Activated CD4-positive, alpha-beta T cell treated with anti-CD3 and anti-CD28 coated beads, Interleukin-2, amount 50 U/mL, for 1 hour (primary cell): ENCODE measurements at places on chromosomes 2 and 18.

DNA sequence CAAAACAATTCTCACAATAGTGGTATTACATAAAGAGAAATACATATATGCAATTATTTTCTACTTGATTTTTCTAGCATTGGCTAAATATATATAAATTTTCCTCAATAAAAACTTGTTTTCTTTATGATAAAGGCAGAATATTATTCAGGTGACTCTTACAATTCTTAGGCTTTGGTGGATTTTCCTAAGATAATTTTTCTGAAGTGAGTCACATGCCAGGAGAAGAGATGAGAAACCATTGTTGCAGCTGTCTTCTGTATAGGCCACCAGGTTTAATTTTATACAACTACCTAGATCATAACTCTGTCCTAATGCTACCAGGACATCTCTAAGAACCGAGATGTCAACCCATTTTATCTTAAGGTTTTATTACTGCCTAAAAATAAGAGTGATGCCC lies 552.4 kb upstream of the CDH2 start:
- DNase-seq = no peak

DNA sequence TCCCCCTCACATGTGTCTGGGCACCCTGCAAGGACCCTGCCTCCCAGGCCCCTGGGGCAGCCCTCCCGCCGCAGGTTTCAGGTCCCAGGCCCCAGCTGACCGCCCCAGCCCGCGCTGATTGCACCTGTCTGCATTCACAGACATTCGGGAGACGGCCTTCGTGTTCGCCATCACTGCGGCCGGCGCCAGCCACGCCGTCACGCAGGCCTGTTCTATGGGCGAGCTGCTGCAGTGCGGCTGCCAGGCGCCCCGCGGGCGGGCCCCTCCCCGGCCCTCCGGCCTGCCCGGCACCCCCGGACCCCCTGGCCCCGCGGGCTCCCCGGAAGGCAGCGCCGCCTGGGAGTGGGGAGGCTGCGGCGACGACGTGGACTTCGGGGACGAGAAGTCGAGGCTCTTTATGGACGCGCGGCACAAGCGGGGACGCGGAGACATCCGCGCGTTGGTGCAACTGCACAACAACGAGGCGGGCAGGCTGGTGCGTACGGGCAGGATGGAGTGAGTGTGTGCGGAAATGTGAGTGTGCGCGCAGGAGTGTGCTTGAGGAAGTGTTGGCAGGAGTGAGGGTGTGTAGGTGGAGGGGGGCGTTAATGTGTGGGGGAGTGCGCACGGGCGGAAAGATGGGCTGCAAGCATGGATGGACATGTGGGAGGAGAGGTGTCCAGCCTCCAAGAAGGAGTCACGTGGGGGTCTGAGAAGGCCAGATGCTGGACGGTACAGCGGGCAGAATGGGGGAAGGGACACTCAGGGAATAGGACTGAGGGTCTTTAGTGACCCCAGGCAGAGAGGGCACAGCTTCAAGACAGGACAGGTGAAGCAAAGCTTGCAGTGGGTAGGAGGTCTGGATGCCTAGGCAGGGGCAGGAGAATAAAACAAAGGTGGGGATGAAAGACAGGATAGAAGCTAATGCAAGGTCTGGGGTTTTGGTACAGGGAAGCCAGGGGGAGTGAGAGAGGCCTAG lies 9.0 kb upstream of the WNT10A start:
- DNase-seq = no peak

DNA sequence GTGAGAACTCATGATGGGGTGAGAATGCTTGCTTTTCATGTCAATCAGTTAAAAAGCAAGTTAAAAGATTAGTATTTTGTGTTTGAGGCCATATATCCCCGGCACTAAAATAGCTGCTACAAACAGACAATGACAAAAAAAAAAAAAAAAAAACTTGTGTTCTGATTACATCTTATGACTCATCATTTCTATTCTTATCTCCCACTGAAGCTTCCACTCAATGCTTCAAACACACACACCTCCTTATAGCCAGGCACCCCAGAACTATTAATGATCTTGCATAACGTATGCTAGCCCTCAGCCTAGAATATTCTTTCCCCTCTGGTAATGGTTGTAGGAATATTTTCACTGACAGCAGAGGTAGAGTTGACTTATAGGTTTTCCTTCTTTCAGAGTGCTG lies 778.3 kb downstream of the TRIB2 start:
- no peak for DNase-seq

DNA sequence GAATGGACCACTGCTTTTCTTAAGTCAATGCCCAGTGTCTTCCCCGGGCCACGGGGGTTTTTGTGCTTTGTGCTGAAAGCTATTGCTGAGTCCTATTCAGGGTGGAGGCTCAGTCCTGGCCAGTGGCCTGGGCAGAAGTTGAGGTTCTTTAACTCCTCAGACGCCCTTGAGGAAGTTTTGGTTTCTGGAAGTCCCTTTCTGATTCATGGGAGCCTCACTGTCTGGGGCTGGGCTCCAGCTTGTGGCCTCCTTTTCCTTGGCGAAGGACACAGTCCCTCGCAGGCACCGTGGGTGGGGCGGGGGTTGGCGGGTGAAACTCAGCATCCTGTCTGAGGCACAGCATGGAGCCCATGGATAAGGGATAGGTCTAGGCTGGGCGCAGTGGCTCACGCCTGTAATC lies 465.2 kb upstream of the HS6ST1 start:
- DNase-seq = no peak

- no peak for DNase-seq
These were observed 13.2 kb downstream of the GALR1 start for GRCh38 chr18:77262643-77263465.

GRCh38 chr2:37388074-37388473 lies 43.6 kb downstream of the QPCT start:
- DNase-seq = no peak

DNA sequence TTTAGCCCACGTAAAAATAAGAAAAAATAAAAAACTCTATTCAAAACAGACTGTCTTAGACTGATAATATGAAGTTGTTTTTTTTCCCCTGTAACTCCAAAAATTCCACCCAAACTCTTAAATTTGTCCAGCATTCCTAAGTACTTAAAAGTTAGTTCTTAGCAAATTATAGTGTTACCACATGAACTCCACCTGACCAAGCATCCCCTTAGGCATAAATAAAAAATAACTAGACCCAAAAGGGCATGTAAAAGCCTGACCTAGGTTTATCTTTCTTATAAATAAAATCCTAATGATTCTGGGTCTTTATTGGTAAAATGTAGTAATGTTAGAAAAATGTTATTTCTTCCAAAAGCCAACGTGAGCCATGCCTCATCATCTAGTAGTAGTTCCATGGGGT lies 54.3 kb downstream of the TTC21B start:
- DNase-seq = no peak

DNA sequence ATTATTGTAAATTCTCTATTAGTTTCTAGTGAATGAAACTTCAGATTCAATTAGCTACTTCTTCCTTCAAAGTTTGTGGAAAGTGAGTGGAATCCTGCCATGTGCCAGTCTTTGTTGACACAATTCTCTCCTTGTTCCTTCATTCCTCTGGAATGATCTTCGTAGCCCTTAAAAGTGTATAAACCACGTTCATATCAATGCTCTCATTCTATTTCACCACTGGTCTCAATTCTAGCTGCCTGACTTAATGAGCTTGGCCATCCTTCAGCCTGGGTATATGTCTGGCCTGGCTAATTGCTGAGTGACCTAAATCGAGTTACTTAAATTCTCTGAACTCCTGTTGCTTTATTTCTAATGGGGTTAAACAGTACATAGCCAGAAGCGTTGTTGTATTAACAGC lies 43.5 kb downstream of the INSIG2 start:
- DNase-seq = no peak

GRCh38 chr2:239259603-239260298 lies 141.1 kb downstream of the HDAC4 start:
- DNase-seq = no peak

DNA sequence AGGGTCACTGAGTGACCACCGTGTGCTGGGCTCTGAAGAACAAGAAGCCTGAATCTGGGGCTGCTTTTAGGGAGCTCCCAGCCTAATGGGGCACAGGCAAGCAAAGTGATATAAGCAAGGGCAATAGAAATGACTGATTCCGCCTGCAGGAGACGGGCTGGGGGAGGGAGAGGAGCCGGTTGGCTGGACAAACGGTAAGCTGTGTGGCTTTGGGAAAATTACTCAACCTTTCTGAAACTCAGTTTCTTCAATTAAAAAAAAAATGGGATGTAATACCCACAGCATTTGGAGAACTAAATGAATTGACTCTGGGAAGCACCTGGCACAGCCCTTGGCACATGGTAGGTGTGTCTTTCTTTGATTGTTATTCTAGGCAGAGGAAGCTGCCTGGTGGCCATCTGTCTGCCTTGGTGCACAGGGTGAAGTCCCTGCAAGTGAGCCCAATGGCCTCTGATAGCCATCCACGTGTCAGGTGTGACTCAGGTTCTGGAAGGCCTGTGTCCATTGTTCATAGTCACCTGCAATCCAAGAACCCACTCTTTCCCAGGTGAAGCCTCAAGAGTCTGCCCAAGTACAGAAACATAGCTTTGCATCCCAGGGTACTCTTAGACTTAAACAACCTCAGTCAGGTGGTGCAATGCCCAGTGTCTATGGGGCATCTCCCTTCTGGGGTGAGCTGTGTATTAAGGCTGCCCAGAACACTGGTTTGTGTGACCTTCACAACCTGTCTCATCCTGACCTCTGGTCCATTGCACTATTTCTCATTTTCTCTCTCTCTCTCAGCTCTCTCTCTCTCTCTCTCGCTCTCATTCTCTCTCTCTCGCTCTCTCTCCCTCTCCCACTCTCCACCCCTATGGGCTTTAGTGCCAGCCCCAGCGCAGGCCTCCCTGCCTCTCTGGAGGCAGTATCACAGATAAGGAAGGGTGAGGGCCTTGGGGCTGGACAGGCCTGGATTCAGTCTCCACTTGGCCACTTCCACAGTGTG lies 30.0 kb upstream of the NTSR2 start:
- no peak for DNase-seq

DNA sequence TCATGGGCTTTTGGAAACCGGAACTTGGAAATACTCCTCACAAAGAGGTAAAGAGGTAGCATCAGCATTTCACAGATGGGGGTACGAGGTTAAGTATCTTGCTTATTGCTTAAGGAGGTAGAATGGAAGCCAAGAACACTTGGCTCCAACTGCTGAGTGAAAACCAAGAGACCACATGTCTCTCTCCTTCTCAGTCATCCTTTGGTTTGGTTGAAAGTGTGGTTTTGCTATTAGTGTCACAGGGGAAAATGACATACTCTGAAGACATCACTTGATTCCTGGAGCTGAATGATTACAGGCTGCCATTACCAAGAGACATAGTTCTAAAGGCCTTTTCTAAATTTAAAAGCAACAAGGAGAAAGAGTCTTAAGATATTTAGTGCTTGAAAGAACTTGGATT lies 41.5 kb downstream of the ANTXR1 start:
- no peak for DNase-seq

GRCh38 chr18:27942706-27943105 lies 234.2 kb downstream of the CDH2 start:
- DNase-seq = no peak

DNA sequence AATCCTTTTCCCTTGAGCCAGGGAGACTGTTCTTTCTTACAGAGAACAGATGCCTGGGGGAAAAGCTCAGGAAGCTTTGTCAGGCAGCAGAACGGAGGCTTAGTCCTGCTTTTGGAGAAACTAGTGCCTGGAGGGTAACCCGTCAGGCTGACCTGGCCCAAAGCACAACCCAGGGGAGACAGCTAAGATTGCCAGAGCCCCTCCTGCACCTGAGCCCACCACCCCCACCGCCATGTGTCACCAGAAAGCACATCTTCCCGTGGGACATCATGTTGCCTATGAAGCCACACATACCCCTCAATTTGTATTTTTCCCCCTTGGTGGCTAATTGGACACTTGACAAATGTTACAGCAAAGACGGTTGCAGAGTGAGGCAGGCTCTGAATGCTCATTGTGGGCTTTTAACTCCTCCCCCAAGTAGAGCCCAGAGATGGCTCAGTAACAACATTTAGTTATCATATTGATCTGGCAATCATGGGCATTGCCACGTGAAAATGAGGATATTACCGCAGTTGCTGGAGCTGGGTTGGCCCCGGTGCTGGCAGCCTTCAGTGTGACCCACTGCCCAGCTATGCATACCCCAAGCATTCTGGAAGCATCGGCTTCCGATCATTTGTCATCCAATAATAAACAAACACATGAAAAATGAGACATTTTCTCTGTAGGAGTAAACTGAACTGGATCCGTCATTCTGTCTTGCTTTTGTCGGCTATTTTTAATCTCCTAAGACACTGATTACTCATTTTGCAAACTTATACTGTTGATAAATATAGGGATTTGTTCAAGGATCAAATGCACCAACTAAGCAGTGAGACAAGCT lies 229.5 kb downstream of the ATAD2B start:
- no peak for DNase-seq

DNA sequence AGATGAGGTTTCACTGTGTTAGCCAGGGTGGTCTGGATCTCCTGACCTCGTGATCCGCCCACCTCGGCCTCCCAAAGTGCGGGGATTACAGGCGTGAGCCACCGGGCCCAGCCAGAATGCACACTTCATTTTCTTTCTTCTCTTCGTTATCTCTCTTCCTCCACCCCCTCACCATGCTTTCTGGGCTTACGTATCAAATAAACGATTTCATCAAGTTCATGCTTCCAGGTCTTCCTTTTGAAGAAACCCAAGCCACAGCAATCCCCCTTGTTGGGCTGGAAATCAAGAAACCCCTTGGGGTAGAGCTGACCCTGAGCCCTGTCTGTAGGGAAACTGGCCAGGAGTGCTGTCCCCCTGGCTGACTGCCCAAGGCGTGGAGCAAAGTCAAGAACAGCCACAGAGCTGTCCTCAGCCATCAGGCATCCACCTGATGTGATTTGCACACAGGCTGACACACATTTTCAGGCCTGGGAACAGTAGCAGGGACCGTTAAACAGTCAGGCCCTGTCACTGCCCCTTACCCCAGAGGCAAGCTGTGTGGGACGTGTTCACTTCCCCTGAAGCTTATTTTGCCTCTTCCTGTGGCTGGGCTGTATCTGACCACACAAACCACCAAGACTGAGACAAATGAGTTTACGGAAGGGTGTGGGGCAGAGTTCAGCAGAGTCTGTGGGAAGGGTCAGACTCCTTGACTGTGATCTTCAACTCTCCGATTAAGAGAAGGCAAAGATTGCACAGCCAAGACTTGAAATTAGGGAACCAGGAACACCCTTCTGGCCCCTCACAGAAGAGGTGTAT lies 15.1 kb upstream of the NMUR1 start:
- peak; percentile 13 for DNase-seq

- no peak for DNase-seq
These were observed 128.7 kb downstream of the PLA2R1 start for GRCh38 chr2:159933727-159934049.

- DNase-seq = no peak
These were observed 79.5 kb downstream of the COX7A2L start for GRCh38 chr2:42281416-42282081.

DNA sequence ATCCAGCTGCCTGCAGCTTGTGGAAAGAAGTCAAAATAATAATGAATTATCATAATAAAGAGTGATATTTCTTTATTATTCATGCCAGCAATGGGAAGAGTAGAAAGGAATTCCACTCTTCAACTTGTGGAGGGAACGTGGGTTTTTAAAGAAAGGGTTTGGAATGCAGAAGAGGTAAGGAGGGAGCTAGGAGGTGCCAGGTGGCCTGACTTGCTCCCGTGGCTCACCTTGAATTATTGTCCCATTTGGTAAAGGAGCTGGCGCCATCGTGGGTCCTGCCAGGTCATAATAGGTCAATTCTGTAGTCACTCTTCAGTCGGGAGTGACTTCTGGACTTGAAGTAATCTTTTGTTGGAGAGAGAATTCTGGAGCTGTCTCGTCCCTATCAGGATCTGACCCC lies 95.2 kb upstream of the BARD1 start:
- no peak for DNase-seq

GRCh38 chr2:236772220-236772837 lies 202.7 kb downstream of the ACKR3 start:
- DNase-seq = no peak

- DNase-seq = no peak
These were observed 53.3 kb downstream of the ZEB2 start for GRCh38 chr2:144466637-144467036.

- no peak for DNase-seq
These were observed 329.7 kb upstream of the ZEB2 start for GRCh38 chr2:144849612-144850011.
